IMR-90 (cell line): ENCODE measurements at places on chromosomes 3 and 15. TPM values are rescaled to one million over a fixed set of nuclear protein-coding genes. Genes with fewer than 3 reads are reported as not detected.

TRAIP gene
- 5.3 and 6.3 TPM in 2 replicates for total RNA-seq

PTX3 gene
- 96.7 and 97.9 TPM in 2 replicates for total RNA-seq

PIGZ gene
- under 0.01 and 0.18 TPM in 2 replicates for total RNA-seq

UTS2B gene
- 0.72 and 0.83 TPM in 2 replicates for total RNA-seq

CPN2 gene
- not detected in 2 replicates for total RNA-seq

HGD gene
- not detected in 2 replicates for total RNA-seq

C3orf22 gene
- not detected in 2 replicates for total RNA-seq

GOLGA6L22 gene
- total RNA-seq: not detected in 2 replicates

GPR62 gene
- total RNA-seq: under 0.01 TPM in 1 of 2 replicates, not detected in the other

TRPC1 gene
- 5.9 and 15.6 TPM in 2 replicates for total RNA-seq

CSPG4 gene
- 12.4 and 14.7 TPM in 2 replicates for total RNA-seq

SETD5 gene
- 50.0 and 62.9 TPM in 2 replicates for total RNA-seq

CTXN2 gene
- not detected in 2 replicates for total RNA-seq

PRRT3 gene
- total RNA-seq: 0.72 and 1.4 TPM in 2 replicates

CLEC3B gene
- 1.9 and 3.6 TPM in 2 replicates for total RNA-seq

IL20RB gene
- total RNA-seq: 0.56 and 0.72 TPM in 2 replicates

SOX14 gene
- not detected in 2 replicates for total RNA-seq

FEZF2 gene
- total RNA-seq: not detected in 2 replicates

SEMA3F gene
- 7.3 and 9.2 TPM in 2 replicates for total RNA-seq

LRRIQ4 gene
- total RNA-seq: not detected in 2 replicates

CHRM5 gene
- total RNA-seq: under 0.01 TPM in 2 replicates

CNTN3 gene
- 3.3 and 3.6 TPM in 2 replicates for total RNA-seq

ERICH6 gene
- total RNA-seq: under 0.01 TPM in 1 of 2 replicates, not detected in the other

ZNF770 gene
- 26.5 and 38.9 TPM in 2 replicates for total RNA-seq

MYZAP gene
- total RNA-seq: not detected in 2 replicates
